PC-3 (cell line): ENCODE measurements at places on chromosomes 16 and 17. TPM values are rescaled to one million over a fixed set of nuclear protein-coding genes. Genes with fewer than 3 reads are reported as not detected.

Gene RHBDL3
- not detected in 2 replicates for total RNA-seq

Gene CSH1
- not detected in 2 replicates for total RNA-seq

Gene GEMIN4
- total RNA-seq: 24.6 and 25.0 TPM in 2 replicates

Gene ADAD2
- not detected in 2 replicates for total RNA-seq

Gene CACNG4
- 1.7 and 2.4 TPM in 2 replicates for total RNA-seq

Gene SSTR5
- 0.51 and 1.0 TPM in 2 replicates for total RNA-seq

Gene EFNB3
- 4.9 and 7.7 TPM in 2 replicates for total RNA-seq

Gene MFSD6L
- total RNA-seq: 0.07 TPM in 1 of 2 replicates, not detected in the other

- DNase-seq: peak; percentile 82
- no peak overlapping the region for H3K4me3 ChIP-seq
- peaks cover 8% of the 10 kb centered on the region for H3K4me1 ChIP-seq
- no peak overlapping the region for H3K27ac ChIP-seq
These were observed 4.9 kb upstream of the RUSF1 start for GRCh38 chr16:31513126-31513525.

GRCh38 chr17:74569020-74570003, 2.0 kb upstream of the CD300H start:
- DNase-seq: peak; percentile 99
- peaks cover 14% of the 10 kb centered on the region for H3K4me1 ChIP-seq
- peaks cover 30% of the 10 kb centered on the region for H3K27me3 ChIP-seq
- H3K36me3 ChIP-seq: no peaks in the 10 kb centered on the region

DNA sequence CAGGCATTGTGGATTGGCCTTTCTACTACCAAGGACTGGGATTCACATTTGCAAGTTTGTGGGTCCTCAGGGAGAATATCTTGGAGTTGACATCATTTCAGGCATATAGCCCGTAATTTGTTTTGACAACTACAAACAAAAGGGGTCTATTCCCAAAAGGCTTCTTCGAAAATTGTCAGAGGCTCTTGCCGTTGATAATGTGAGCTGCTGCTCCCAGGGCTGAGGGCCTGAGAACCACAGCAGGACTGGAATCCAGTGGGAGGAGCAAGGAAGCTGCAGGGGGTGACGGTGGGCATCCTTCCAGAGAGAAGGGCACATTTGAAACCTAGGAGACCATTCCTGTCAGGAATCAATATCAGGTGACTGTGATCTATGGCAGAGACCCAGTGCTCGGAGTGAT, 761.6 kb upstream of the RBFOX1 start:
- H3K4me1 ChIP-seq: no peaks in the 10 kb centered on the region
- H3K4me3 ChIP-seq: no peak overlapping the region
- no peaks in the 10 kb centered on the region for H3K36me3 ChIP-seq
- H3K27me3 ChIP-seq: no peaks in the 10 kb centered on the region

GRCh38 chr16:88007321-88007731, 56.1 kb downstream of the BANP start:
- DNase-seq: no peak
- no peak overlapping the region for H3K4me3 ChIP-seq
- H3K36me3 ChIP-seq: peaks cover 3% of the 10 kb centered on the region; the same call in 1 of the 2 replicates
- H3K27ac ChIP-seq: no peak overlapping the region

DNA sequence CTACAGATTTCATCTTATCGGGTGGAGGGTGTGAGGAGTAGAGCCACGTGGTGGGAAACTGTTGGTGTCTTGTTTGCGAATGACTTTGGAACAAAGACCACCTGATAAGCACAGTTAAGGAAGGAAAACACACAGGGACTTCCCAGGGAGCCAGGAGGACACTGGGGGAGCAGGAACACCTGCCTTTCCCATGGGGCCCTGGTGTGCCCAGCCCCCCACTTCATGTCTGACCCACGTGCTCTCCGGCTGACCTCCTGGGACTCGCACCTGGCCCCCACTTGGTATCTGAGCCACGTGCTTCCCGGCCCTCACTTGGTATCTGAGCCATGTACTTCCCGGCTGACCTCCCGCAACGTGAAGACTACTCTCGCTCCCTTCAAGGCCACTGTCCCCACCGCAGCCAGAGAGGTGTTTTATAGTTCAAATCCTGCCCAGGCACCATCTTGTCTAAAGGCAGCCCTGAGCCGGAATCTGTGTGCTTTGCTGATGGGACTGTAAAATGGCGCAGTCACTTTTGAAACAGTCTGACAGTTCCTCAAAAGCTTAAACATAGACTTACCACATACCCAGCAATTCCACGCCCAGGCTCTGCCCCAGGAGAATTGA, 5.4 kb upstream of the CSNK1D start:
- H3K36me3 ChIP-seq: no peaks in the 10 kb centered on the region
- H3K27ac ChIP-seq: no peak overlapping the region
- H3K27me3 ChIP-seq: no peaks in the 10 kb centered on the region
- DNase-seq: no peak
- H3K4me3 ChIP-seq: no peak overlapping the region

GRCh38 chr16:15970743-15971439, 21.5 kb downstream of the ABCC1 start:
- H3K4me3 ChIP-seq: no peak overlapping the region
- no peaks in the 10 kb centered on the region for H3K27me3 ChIP-seq
- no peak overlapping the region for H3K27ac ChIP-seq
- peaks cover 16% of the 10 kb centered on the region for H3K4me1 ChIP-seq
- DNase-seq: no peak

GRCh38 chr17:80838311-80839025, 153.2 kb upstream of the CHMP6 start:
- peaks cover 2% of the 10 kb centered on the region for H3K4me1 ChIP-seq
- H3K27ac ChIP-seq: no peak overlapping the region

- no peak overlapping the region for H3K27ac ChIP-seq
- no peak for DNase-seq
- no peak overlapping the region for H3K4me3 ChIP-seq
- no peaks in the 10 kb centered on the region for H3K27me3 ChIP-seq
These were observed 109.9 kb downstream of the VPS53 start for GRCh38 chr17:604765-605164.

DNA sequence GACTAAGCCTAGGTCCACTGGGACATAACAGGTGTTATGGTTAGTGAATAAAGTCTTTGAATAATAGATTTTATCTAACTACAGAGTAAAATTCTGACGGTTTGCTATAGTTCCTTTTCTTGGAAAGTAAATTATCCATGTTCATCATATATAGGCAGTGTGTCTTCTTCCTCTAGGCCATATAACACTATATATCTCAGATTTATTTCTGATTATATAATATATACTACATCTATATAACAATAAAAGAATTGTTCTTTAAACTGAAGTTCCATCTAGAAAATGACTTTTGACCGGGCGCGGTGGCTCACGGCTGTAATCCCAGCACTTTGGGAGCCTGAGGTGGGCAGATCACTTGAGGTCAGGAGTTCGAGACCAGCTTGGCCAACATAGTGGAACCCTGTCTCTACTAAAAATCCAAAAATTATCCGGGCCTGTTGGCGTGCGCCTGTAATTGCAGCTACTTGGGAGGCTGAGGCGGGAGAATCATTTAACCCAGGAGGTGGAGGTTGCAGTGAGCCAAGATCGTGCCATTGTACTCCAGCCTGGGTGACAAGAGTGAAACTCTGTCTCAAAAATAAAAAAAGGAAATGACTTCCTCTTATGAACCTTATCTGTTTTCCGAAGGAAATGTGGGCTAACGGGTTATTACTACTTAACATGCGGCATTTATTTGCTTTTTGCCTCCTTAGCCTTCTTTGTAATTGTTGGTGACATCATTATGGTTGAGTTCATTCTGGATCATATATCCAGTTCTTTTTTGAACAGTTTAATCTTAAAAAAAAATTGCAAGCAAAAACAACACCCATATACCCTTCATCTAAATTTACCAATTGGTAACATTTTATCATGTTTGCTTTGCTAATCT, 29.2 kb downstream of the NOL11 start:
- no peak overlapping the region for H3K27ac ChIP-seq
- peaks cover 65% of the 10 kb centered on the region for H3K36me3 ChIP-seq
- no peaks in the 10 kb centered on the region for H3K27me3 ChIP-seq
- DNase-seq: no peak
- no peak overlapping the region for H3K4me3 ChIP-seq
- no peaks in the 10 kb centered on the region for H3K4me1 ChIP-seq

DNA sequence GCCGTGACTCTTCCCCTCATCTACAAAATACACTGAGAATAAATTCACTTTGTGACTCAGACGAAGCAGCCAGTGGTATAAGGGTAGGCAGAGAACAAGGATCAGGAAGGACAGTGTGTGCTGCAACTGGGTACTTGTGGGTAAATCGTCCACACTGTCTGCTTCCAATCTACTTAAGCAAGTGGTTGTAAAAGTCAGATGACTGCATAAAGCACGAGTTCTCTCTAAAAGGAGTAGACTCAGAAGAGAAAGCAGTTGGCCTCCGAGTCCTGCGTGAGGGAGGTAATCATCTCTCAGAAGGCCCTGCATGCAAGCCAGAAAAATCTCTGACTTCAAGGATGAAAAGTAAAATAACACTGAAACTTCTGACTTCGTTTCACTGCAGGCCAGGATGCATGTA, 43.1 kb downstream of the ANKFY1 start:
- no peaks in the 10 kb centered on the region for H3K4me1 ChIP-seq
- DNase-seq: no peak
- no peak overlapping the region for H3K27ac ChIP-seq
- H3K27me3 ChIP-seq: no peaks in the 10 kb centered on the region
- no peak overlapping the region for H3K4me3 ChIP-seq

GRCh38 chr17:69818467-69818866, 256.6 kb upstream of the KCNJ16 start:
- no peaks in the 10 kb centered on the region for H3K36me3 ChIP-seq
- H3K4me3 ChIP-seq: no peak overlapping the region
- no peaks in the 10 kb centered on the region for H3K27me3 ChIP-seq
- H3K27ac ChIP-seq: no peak overlapping the region
- no peak for DNase-seq
- peaks cover 7% of the 10 kb centered on the region for H3K4me1 ChIP-seq

DNA sequence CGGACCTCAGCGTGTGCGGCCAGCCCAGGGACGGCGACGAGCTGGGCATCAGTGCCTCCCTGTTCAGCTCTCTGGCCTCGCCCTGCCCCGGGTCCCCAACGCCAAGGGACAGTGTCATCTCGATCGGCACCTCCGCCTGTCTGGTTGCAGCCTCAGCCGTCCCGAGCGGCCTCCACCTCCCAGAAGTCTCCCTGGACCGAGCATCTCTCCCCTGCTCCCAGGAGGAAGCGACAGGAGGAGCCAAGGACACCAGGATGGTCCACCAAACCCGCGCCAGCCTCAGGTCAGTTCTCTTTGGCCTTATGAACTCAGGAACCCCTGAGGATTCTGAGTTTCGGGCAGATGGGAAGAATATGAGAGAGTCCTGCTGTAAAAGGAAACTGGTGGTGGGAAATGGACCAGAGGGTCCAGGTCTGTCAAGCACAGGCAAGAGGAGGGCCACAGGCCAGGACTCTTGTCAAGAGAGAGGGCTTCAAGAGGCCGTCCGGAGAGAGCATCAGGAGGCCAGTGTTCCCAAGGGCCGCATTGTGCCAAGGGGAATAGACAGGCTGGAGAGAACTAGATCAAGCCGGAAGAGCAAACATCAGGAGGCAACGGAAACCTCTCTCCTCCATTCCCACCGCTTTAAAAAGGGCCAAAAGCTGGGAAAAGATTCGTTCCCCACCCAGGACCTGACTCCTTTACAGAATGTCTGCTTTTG, 825 bp downstream of the HASPIN start:
- H3K36me3 ChIP-seq: peaks cover 11% of the 10 kb centered on the region; the same call in 1 of the 2 replicates
- H3K4me3 ChIP-seq: peak overlapping the region; percentile 93
- H3K4me1 ChIP-seq: peaks cover 26% of the 10 kb centered on the region
- H3K27me3 ChIP-seq: no peaks in the 10 kb centered on the region
- H3K27ac ChIP-seq: no peak overlapping the region

DNA sequence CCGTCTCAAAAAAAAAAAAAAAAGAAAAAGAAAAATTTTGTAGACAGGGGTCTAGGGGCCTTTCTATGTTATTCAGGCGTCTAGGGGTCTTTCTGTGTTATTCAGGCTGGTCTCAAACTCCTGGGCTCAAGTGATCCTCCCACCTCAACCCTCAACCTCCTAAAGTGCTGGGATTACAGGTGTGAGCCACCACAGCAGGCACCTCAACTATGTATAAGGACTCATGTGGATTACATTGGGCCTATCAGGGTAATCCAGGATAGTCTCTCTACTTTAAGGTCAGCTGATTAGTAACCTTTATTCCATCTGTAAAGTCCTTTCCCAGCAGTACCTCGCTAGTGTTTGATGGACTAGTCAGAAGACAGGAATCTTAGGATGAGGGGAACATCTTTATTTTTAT, 22.4 kb downstream of the TADA2A start:
- H3K4me1 ChIP-seq: no peaks in the 10 kb centered on the region
- peaks cover 17% of the 10 kb centered on the region; the same call in 1 of the 2 replicates for H3K36me3 ChIP-seq
- H3K4me3 ChIP-seq: no peak overlapping the region
- DNase-seq: no peak
- H3K27me3 ChIP-seq: no peaks in the 10 kb centered on the region

DNA sequence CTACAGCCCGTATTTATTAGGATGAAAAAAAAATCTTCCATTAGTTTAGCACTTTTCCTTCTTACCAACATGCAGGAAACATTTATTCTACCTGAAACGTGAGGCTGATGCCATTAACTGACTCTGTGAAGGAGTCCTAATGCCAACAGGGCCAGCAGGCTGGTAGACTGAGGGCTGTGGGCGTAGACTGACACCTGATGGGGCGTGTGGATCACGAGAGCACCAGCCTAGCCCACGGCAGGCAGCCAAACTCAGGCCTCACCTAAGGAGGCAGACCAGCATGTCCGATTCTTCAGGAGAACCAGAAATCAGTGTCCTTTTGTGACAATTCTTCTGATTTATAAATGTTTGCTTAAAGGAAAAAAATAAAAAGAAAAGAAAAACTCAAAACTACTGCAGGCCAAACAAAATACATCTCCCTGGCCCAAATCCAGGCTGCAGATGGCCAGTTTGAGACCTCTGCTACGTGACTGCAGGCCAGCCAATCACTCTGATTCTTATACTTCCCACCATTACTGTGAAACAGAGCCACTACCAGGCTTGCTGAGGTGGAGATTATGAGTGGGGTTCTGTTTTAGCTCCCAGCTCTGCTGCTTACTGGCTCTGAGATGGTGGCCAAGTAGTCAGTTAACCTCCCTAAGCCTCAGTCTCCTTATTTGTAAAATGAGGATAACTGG, 66.5 kb downstream of the GNAO1 start:
- H3K27ac ChIP-seq: no peak overlapping the region
- H3K27me3 ChIP-seq: peaks cover 53% of the 10 kb centered on the region
- no peaks in the 10 kb centered on the region for H3K36me3 ChIP-seq
- no peak for DNase-seq
- no peak overlapping the region for H3K4me3 ChIP-seq
